Activated T-cell treated with anti-CD3 and anti-CD28 coated beads for 4 hours (primary cell): ENCODE measurements at places on chromosomes 13 and 19.

- DNase-seq = no peak
Observed at GRCh38 chr13:100694722-100695508, 20.3 kb upstream of the TMTC4 start.

GRCh38 chr13:39391761-39392160 is 211.2 kb downstream of the LHFPL6 start:
- no peak for DNase-seq

DNA sequence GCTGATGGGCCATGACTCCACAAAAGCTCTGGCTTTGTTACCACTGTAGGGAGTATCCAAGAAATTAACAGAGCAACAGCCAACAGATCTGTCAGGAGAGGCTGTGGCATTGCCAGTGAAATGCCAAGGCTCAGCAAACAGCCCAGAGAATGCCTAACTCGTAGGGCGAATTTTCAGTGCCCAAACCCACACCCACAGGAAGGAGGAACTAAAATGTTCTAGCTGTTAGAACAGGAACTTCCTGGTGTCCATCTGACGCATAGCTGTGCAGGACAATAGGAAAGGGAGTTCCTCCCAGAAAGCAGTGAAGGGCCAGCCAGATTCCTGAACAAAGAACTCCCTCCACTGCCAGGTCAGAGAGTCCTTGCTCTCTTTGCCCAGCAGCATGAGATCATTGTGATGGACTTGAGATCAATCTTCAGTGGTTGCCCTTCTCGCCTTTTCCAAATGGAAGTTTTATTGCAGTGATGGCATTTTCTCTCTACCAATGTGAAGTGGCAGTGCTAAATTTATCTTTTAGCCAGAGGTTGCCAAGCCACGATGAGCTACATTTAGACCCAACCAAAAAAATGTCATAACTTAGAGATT is 224.2 kb upstream of the STARD13 start:
- DNase-seq = no peak

- no peak for DNase-seq
Observed at GRCh38 chr19:19559931-19560330, 21.9 kb downstream of the CILP2 start.

- DNase-seq = no peak
Observed at GRCh38 chr13:25741796-25742195, 310.0 kb downstream of the SHISA2 start.

- DNase-seq = no peak
Observed at GRCh38 chr13:39452417-39452816, 150.6 kb downstream of the LHFPL6 start.

DNA sequence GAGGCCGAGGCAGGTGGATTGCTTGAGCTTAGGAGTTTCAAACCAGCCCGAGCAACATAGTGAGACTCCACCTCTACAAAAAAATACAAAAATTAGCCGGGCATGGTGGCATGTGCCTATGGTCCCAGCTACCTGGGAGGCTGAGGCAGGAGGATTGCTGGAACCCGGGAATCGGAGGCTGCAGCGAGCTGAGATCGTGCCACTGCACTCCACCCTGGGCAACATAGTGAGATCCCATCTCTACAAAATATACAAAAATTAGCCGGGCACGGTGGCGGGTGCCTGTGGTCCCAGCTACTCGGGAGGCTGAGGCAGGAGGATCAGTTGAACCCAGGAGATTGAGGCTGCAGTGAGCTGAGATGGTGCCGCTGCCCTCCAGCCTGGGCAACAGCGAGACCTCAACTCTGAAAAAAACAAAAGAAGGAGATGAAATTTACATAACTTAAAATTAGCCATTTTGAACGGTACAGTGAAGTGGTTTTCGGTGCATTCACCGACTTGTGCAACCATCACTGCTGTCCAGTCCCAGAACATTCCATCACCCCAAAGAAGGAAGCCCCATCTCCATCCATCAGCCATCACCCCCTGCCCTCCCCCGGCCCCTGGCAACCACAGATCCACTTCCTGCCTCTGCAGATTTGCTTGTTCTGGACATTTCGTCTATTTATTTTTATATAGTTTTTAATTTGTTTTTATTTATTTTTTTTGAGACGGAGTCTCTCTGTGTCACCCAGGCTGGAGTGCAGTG is 1.6 kb upstream of the AZU1 start:
- no peak for DNase-seq

DNA sequence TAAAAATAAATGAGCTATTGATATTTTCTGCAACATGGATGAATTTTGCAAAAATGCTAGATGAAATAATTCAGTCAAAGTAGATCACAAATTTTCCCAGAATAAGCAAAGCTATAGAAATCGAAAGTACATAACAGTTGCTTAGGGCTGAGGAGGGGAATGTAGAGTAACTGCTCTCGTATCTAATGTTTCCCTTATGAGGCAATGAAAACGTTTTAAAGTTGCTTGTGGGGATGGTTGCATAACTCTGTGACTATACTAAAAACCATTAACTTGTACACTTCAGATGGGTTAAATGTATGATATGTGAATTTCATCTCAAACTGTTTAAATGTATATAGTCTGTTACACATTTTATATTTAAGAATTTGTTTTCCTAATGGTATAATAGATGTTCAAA is 231.7 kb downstream of the GGACT start:
- DNase-seq = no peak

DNA sequence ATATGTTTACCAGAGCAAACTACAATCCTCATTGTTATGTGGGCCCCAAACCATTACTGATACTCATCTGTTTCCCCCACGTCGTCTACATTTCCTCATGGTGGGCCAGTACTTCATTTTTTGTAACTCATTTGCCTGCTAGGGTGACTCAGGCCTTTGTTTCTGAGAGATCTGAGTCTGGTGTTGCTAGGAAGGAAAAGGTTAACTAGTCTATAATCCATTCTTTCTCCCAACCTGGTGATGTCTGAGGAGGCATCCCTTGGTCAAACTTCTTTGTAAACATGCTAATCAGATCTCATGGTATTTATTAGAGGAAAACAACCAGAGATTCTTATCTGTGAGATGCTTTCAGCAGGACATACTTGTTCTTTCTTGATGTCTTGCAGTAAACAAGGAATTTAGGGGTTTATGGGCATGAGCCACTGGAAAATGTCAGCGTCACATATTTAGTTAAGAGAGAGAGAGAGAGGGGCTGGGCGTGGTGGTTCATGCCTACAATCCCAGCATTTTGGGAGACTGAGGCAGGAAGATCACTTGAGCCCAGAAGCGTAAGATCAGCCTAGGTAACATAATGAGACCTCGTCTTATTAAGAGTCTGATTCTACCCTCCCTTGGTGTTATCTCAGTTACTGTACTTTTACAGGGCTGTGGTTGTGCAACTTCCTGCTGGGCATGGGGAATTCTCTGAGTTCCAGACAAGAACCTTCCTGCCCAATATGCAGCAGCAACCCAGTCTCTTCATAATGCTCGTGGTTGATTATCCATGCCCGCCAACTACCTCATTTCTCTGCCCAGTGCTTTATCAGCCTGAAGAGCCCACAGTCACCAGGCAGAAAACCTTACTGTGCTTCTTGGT is 9.7 kb upstream of the DPRX start:
- no peak for DNase-seq

- DNase-seq = no peak
Observed at GRCh38 chr13:79196366-79196765, 209.7 kb downstream of the RBM26 start.

DNA sequence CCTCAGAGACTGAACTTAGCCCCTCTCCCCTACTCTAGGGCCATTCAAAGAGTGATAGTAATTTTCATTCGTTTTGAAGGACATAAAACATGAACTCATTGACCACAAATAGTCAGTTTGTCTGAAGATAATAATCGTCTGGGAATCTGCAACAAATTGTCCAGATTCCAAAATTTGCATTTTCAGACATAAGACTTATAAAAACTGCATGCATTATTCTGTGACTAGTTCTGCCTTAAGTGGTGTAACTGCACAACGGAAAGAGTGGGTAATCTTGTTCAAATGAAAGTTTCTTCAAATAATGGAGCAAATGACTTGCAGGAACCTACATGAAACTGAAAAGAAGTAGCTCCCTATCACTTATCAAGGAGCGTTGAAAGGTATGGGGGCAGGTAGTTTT is 8.4 kb downstream of the CSNK1A1L start:
- DNase-seq = no peak

- no peak for DNase-seq
Observed at GRCh38 chr19:42850981-42851717, 28.4 kb downstream of the PSG1 start.

DNA sequence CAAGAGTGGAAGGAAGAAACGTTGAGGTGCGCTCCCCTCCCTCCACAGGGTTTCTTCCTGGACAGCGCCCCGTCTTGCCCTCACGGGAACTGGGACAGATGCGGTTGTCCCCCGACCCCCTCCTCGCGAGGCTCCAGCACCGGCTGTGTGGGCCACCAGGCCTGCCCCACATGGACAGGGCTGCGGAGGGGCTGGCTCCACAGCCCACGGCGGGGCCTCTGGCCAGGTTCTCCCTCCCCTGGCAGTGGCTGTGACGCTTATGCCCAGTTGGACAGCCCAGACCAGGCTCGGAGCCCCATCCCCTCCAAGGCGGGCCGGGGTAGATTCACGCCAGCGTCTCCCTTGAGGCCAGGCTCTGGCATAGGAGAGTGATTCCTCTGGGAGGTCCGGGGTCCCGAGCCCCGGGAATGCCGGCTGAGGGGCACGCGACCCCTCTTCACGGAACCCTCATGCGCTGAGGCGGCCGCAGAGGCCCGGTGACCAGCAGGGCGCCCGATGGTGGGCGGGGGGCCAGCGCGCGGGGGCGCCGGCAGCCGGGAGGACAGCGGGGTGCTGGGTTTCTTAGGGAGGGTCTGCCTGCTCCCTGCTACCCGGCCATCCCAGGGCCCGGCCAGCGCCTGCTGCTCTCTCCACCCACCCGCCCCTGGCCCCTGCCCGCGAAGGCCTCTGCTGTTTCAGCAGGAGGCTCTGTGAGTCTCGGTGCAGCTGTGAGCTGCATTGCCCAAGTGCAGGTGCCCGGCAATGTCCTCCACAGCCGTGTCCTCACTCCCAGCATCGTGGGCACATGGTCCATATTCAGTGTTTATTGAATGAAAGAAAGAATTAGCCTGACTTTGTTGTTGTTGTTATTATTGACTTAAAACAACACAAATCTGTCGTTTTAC is 20.3 kb upstream of the GAS6 start:
- DNase-seq = no peak

DNA sequence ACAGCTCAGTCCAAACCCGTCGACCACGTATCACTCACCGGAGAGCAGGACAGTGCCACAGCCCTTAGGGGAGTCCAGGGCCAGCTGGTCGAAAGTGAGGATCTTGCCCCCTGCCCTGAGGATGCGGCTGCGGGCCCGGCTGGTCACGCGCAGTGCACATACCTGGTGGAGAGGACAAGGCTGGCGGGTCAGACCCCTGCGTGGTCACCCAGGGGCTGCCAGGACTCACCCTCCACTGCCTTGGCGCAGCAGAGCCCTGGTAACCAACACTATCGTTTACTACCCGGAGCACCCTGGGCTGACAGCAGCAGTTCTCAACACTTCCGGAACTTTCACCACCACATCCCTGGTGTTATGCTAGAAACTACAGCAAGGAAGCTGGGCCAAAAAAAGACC is 1.2 kb upstream of the FAM83E start:
- DNase-seq = no peak

DNA sequence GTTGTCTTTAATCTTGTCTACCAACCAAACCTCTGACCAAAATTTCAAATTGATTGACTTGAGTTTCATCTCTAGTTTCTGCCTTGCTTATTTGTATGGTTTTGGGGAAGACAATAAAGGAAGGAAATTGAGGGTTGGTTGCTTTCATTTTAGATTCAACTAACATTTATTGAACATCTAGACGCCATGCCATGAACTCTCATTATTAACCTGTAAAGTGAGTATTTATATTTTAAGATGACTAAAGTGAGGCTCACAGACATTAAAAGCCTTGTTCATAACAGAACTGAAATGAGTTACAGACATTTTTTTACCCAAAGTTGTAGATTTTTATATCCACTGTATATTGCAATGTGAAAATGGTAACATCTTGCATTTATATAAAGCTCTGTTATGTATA is 239.3 kb downstream of the LMO7 start:
- no peak for DNase-seq

DNA sequence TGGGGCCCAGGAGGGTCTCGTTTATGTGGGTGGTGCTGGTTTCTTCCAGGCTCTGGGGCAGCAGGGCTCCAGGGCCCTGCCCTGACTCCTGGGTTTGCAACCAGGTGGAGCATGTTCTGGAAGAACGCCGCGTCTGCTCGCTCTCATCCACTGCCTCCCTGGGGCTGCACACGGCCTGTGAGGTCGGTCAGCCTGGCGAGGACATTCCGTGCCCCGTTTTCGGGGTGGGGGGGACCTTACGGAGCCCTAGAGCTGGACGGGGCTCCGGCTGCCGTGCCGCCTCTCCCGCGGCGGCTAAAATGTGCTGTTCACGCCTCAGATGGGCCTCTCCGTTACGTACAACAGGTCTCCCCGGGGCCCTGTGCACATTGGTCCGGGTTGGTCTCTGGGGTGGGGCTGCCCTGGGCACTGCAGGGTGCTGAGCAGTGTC is 3.3 kb downstream of the GNA11 start:
- DNase-seq = no peak

DNA sequence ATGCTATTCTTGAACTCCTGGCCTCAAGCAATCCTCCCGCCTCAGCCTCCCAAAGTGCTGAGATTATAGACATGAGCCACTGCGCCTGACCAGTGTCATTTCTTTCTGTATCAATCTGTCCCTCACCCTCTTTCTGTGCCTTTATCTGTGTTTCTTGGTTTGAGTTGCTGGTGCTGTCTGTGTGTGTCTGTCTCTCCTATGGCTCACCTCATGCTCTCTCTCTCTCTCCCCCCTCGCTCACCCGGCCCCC is 9.9 kb downstream of the IRF2BP1 start:
- no peak for DNase-seq

DNA sequence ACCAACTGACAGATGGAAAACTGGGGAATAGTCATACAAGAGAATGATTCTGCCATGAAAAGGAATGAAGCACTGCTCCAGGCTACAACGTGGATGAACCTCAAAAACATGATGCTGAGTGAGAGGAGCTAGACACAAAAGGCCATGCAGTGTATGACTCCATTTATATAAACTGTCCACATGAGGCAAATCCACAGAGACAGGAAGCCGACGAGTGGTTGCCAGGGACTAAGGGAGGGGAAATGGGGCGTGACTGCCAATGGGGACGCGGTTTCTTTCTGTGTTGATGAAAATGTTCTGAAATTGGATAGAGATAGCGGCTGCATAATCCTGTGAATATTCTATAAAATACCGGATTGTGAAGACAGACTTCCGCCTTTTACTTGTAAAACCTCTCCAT is 10.2 kb downstream of the SMIM7 start:
- no peak for DNase-seq

GRCh38 chr19:4447327-4448146 is 10.1 kb downstream of the UBXN6 start:
- no peak for DNase-seq

DNA sequence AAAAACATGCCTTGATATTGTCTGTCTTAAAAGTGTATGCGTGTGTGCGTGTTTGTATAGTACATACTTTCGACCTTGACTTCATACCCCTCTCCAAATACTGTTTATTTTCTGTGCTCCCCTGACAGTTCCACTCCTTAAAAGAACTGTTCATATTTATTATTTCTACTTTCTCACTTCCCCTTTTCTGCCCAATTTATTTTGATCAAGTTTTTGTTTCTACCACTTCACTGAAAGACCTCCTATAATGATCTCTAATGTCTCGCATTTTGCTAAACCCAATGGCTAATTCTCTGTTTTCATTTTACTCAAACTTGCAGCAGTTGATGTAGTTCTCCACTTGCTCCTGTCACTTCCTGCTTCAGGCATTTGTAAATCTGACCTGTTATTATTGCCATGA is 426.1 kb upstream of the KLF12 start:
- no peak for DNase-seq

GRCh38 chr19:918481-919198 is 1.5 kb downstream of the KISS1R start:
- no peak for DNase-seq
